ENCODE measurements at places on chromosomes 12 and 14.

- DNase-seq = no peak
Measured at GRCh38 chr12:64600164-64600561, 10.1 kb upstream of the RASSF3 start.

DNA sequence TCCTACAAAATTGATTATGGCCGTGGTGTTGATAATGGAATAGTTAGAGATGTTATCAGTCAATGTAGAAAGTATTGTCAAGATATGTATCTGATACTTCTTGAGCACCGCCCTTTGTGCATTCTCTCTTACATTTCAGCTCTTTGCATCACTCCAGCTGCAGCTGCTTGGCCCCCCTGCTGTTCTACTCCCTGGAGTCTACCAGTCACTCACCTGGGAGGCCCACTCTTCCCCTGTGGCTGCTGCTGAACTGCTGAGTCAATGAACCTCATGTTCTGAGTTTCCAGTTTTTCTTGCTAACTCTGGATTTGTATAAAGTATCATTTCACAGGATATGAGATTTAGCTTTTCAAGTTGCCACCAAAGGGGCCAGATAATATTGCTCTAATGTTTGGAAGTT lies 312.8 kb upstream of the SLC16A7 start:
- DNase-seq = no peak

DNA sequence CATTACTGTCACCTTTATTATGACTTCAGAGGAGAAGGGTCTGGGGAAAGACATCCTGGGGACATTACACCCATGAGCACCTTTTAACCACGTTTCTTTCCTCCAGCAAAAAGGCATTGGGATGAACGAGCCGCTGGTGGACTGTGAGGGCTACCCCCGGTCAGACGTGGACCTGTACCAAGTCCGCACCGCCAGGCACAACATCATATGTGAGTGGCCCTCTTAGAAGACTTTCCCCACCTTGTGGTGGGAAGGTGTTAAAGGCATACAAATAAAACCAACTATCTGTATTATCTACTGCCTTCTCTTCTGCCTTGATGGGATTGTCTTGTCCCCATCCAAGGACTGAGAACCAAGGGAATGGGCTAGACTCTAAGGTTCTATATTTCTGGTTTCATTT lies 6.0 kb downstream of the PSMD9 start:
- peak; percentile 23 for DNase-seq

DNA sequence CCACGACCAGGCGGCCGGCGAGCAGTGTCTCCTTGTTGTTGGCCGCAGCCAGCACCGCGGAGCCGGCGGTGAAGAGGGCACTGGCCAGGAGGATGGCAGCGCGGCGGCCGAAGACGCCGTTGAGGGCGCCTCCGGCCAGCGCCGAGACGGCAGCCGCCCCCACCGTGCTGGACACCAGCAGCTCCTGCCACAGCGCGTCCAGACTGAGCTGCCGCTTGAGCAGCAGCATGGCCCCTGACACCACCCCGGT lies 691 bp downstream of the SLC2A13 start:
- no peak for DNase-seq

- no peak for DNase-seq
Measured at GRCh38 chr14:94024549-94024948, 1.6 kb upstream of the OTUB2 start.

DNA sequence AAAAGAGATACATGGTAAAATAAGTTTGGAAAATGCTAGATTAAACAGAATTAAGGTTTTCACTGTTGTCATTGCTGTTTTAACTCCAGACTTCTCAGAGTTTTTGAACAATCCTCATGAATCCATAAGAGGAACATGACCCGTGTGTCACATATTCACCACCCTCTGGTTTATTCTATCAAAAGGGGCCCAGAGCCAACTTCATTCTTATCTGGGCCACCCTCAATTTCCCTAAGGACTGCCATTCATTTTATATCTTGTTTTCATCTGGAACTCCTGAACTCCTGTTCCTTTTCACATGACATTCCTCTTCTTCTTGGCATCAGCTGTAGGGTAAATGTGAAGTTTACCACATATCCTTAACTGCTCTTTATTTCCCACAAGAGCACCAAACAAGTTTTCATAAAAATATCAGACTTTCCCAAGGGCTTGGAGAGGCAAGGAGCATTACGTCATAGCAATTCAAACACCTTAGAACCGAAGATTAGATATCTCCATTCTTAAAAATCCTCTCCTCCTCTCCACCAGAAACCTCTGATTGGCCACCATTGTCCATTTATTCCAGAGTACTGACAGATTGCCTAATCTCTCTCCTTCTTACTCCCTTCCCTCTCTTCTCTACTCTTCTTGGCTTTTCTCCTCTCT lies 225.2 kb downstream of the SEC23A start:
- no peak for DNase-seq

DNA sequence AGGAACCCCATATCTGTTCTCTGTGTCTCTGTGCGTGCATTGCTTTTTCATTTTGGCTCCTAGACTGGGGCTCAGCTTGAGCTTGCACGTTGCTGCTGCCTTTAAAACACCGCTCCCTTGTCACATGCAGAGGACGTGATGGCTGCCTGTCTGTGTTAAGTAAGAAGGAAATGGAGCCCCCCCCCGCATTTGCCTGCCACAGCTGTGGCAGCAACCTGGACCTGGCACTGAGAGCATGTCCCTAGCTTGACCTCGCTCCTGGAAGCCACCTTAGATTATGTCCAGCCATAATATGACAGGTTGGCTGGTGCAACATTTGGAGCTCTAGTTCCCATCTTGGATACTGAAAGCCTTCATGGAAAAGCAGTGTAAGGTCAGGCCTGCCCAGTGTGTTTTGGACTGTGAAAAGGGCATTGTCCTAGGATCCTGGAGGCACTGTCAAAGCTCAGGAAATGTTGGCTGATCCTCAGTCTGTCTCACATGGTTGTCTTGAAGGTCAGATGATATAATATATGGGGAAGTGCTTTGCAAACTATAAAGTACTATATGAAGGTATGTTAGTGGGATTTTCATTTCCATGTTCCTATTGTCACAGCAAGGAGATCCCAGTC lies 73.8 kb downstream of the PRKCH start:
- DNase-seq = no peak

DNA sequence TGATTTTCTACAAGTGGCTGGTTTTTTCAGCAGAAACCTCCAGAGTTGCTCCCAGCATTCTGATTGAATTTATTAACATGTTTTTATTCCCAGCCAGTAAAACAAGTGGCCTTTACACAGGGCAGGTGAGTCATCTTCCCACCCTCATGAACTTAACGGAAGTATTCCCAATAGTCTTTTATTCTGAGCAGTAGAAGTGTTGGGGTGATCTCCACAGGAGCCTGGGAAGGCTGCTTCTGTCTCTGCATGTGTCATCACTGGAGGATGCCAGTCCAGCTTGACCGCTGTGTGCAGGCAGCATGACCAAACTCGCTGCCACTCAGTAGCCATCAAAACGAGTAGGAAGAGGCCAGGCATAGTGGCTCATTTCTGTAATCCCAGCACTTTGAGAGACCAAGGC lies 13.4 kb upstream of the DNAH10 start:
- peak; percentile 28 for DNase-seq

- DNase-seq = no peak
Measured at GRCh38 chr12:115378291-115378690, 694.3 kb upstream of the TBX3 start.

DNA sequence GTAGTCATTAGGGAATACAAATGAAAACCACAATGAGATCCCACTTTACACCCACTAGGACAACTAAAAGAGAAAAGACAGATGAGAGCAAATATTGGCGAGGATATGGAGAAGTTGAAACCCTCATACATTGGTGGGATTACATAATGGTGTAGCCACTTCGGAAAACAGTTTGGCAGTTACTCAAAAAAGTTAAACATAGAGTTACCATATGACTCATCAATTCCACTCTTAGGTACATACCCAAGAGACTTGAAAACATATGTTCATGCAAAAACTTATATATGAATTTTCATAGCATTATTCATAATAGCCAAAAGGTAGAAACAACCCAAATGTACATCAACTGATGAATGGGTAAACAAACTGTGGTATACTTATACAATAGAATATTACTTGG lies 27.1 kb downstream of the ALDH1L2 start:
- DNase-seq = peak; percentile 8

GRCh38 chr12:19332196-19332595 lies 107.1 kb upstream of the AEBP2 start:
- DNase-seq = no peak

Data from RPMI7951 (cell line).